Foreskin keratinocyte (primary cell): ENCODE measurements at places on chromosomes 13 and 19.

DNA sequence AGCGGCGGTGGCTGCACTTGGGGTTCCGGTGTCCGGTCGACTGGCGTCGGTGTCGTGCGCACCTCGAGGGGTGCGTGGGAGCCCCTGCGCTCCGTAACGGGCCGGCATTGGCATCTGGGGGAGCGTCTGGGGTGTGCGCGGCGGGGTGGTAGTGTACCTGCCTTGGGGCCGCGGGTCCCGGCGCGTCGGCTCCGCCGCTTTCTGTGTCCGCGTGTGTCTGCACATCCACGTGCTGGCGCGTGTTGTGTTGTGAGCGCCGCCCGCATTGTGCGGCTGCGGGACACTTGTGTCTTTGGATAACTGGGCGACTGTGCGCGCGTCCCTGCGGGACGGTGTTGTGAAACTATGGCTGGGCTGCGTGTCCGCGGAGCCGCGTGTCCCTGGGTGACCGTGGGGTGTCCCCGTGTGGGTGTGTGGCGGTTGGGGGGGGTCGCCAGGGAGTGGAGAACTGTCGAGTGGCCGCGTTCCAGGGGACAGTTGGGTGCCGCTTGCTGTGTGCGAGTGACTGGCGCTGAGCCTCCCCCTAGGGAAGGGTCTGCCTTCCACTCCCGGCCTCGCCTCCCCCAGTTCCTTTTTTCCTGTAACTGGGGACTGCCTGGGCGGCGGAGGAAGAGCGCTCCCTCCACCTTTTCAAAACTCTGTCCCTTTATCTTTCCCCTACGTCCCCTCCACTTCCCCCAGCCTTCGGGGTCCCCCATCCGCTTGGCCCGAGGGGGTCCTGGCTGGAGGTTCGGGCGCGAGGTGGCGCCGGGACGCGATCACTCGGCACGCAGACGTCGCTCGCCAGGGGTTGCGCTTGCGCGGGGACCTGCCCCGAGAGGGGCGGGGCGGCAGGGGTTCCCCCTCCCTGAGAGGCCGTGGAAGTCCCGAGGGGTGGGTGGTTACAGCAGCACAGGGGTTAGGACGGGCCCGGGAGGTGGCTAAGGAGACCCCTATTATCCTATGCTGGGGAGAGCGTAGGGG, 5.7 kb upstream of the NFIC start:
- DNase-seq, result no peak

DNA sequence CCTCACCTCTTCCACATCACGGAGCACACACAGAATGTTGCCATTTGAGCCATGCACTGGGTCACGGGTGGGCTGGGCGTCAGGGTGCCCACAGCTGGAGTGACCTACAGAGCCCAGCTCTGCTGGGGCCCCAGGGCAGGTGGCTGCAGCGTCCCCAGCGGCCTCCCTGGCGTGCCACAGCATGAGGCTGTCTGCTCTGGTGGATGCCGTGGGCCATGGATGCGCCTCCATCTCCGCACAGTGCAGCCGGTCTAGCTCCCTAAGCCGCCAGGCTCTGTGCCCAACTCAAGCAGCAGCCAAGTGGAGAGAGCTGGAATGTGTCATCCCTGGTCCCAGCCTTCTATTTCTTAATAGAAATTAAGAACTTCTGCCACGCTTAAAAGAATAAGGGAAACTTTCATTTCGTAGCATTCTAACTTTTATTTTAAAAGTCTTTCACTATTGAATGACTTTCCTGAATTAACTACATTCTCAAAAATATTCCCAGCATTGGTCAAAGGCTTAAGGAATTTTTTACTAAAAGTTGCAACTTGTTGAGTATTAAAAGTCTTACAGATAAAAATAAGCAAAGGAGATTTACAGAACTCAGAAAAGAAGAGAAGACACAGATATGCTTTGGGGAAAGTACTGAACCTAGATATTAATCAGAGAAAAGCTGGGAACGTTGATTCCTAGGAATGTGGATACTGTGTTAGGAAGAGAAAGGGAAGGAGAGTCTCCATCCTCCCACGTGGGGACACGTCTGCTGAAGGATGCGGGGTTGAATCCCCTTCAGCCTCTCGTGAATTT, 59.3 kb downstream of the ATP11A start:
- peak; percentile 3 for DNase-seq

DNA sequence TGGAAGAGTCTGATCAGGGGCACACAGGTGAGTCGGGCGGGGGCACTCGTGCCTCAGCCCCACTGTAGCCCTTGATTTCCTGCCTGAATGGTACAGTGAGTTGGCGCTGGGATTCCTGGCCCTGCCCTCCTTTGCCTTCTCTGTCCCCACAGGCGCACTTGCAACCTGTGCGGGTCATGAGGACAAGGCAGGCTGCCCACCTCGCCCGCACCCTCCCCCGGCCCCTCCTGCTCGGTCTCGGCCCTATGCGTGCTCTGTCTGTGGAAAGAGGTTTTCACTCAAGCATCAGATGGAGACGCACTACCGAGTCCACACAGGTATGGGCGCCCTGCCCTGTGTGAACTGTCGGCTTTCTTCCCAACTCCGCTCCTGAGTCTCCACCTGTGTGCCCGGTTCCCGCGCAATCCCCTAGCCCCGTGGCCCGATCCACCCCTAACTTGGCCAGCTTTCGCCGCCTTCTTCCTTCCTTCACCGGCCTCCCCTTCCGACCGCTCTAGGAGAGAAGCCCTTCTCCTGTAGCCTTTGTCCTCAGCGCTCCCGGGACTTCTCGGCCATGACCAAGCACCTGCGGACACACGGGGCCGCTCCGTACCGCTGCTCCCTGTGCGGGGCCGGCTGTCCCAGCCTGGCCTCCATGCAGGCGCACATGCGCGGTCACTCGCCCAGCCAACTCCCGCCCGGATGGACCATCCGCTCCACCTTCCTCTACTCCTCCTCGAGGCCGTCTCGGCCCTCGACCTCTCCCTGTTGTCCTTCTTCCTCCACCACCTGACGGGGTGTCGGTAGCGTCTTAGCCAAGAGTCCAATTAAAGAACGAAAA, 1.6 kb upstream of the KMT2B start:
- DNase-seq, result no peak

GRCh38 chr13:74203576-74203975, 69.4 kb upstream of the KLF12 start:
- no peak for DNase-seq

DNA sequence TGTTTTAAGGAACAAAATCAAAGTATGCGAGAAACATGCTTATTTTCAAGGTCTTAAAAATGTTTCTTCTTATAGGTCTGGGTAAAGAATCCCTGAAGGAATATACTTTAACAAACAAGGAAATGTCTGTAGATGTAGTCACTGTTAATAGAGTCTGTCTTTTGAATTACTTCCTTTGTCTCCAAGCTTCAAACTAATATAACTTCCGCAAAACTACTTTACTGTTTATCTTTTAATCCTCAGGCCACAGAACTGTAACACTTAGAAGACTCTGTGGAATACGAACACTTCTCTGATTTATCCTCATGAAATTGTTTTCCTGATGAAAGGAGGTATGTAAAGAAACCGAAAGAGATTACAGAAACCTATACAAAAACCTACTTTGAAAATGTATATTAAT, 316.0 kb downstream of the PCDH9 start:
- no peak for DNase-seq

DNA sequence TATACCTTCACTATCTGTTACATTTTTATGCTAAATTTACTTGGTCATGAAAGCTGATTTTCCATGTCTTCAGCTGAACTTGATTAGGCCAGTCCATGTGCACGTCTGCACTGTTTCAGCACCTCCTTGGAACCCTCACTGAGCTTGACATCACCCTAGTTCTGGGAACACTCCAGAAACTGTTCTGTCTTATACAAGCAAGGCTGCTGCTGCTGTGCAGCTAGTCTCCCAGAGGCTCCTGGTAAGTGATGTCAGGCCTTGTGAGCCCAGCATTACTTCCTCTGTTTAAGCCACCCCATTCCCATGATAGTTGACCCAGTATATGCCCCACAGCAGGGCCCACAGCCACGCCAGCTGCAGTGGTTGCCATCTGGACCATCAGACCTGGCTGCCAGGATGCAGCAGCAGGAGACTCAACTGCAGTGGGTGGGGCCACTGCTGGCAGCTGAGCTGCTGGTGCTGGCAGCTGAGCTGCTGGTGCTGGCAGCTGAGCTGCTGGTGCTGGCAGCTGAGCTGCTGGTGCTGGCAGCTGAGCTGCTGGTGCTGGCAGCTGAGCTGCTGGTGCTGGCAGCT, 90.5 kb upstream of the AKAP11 start:
- DNase-seq, result no peak

DNA sequence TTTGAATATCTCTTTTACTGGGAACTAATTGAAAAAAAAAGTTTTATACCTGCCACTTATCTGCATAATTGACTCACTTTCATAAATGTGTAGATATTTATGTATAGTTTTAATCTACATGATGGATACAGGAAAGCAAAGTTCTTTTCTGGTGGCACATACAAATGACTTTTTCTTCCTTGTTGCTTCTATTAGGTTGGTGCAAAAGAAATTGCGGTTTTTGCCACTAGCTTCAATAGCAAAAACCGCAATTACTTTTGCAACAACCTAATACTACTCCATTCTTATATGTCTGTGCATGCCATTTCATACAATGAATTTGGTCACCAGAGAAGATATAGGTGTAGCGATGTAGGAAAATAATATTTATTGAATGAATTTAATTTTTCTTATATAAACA, 344.5 kb upstream of the PCDH20 start:
- no peak for DNase-seq

DNA sequence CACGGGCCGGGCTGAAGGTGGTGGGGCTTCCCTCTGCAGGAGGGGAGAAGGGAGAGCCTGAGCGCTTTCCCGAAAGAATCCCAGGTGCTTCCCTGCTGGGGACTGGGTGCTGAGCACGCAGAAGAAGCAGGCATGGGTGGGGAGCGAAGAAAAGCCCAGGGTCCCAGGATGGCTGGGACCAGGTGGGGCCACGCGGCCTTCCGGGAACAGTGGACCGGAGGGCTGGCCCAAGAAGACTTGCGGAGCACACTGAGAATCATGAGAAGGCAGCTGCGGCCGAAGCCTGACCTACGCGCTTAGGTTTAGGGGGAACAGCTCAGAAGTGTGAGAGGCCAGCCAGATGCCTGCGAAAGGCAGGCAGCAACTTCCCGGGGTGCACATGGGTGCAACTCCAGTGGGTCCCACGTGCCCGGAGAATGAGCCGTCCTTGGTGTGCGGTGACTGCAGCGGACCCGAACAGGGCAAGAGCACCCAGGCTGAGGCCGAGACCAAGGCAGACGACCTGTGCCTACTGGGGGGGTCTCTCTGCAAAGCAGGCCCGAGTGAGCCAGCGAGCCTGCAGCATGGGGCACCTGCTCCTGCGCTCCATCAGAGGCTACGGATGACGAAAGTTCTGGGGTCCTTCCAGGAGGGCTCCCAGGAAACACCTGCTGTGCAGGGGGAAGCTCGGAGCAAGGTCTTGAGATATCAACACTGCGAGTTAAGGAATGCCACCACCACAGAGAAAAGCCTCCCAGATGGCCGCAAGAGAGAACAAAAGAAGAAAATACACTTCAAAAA, 52.4 kb downstream of the MLLT1 start:
- DNase-seq, result no peak

GRCh38 chr13:75703769-75704168, 67.6 kb downstream of the LMO7 start:
- DNase-seq, result no peak

DNA sequence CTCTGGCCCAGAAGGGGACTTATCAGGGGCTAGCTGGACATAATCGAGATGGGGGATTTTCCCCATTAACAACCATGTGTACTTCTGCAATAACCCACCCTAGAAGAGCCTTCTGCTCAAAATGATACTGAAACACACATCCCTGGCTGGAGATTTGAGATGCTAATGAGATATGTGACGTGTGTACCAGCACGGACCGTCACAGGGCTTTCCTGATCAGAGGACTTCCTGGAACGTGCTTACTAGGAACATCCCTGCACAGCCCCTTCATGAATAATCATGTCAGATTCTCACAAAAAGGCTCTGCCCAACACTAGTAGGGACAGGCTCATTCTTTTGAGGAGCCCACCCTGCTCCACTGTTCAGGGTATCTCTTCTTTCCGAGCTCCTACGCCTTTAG, 6.5 kb upstream of the ERVV-1 start:
- no peak for DNase-seq

- DNase-seq, result no peak
Measured at GRCh38 chr19:34393629-34394028, 10.6 kb upstream of the PDCD2L start.

GRCh38 chr19:38949580-38950367, 19.0 kb downstream of the MRPS12 start:
- DNase-seq, result peak; percentile 49

DNA sequence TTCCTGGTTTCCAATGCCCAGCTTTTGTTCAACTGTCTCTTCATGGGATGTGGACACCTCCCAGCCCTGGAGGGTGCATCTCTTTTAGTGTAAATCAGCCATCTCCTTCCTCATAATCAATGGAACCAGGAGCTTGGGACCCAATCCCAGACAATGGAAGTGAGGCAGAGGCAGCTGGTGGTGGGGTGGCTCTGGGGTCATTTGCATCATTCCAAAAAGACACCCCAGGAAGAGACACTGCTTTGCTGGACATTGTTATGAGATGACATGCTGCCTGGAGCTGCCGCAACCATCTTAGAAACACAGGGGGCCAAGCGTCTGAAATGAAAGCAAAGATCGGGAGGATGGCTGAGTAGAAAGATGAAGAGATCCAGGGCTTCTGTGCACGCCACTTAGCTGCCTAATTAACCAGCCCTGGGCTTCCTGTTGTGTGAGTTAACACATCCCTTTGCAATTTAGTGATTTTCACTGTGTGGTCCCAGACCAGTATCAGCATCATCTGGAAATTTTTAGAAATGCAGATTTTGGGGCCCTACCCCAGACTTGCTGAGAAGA, 36.1 kb downstream of the IRS2 start:
- no peak for DNase-seq

- no peak for DNase-seq
Measured at GRCh38 chr19:53864308-53864836, 3.3 kb upstream of the MYADM start.

DNA sequence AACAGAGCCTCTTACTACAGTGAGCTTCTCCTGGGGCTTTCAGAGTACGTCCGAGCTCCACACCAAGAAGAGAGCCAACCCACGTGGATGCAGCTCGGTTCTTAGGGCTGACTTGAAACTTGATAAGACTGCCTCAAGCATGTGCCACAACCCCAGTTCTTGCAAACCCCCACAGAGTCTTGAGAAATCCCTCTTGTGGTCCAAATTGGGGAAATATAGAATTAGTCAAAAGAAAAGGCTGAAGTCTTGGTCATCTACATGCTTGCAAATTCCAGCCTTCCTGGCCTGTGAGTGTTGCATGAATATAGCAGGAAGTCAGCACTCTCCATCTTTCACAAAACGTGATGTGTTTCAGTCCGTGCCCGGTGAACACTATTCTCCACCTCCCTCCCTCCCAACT, 95.2 kb downstream of the GGACT start:
- DNase-seq, result no peak

DNA sequence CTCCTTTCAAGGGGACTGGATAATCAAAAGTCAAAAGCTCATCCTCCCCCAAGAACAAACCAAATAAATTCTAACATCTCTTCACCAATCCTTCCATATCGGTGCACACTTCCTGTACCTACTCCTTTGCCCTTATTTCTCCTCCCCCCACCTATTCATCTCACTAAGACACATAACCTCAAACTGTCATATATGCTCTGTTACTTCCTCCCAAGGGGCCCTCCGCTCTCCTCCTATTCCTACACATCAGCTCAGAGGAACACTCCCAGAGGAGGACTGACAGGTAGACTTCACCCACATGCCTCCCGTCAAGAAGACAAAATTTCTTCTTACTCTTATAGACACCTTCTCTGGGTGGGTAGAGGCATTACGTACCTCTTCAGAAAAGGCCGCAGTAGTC, 48.1 kb downstream of the ZNF93 start:
- DNase-seq, result no peak

GRCh38 chr13:44363631-44364344, 9.8 kb upstream of the SERP2 start:
- no peak for DNase-seq

GRCh38 chr13:114042066-114042815, 68.4 kb upstream of the C13orf46 start:
- DNase-seq, result no peak
